ENCODE measurements at places on chromosomes 2 and 18. TPM values are rescaled to one million over a fixed set of nuclear protein-coding genes. Genes with fewer than 3 reads are reported as not detected.

BCL11A gene
- 128 TPM for total RNA-seq

SCG2 gene
- total RNA-seq = 31.7 TPM

ABCG8 gene
- total RNA-seq = 0.27 TPM

RGPD4 gene
- total RNA-seq = not detected

DSC1 gene
- not detected for total RNA-seq

CDH2 gene
- 134 TPM for total RNA-seq

DNAJC5G gene
- 1.3 TPM for total RNA-seq

CHRND gene
- 0.18 TPM for total RNA-seq

REG1B gene
- total RNA-seq = not detected

TPRKB gene
- total RNA-seq = 25.4 TPM

LAMA1 gene
- total RNA-seq = 46.9 TPM

SPC25 gene
- 10.2 TPM for total RNA-seq

ZC3H6 gene
- 25.8 TPM for total RNA-seq

CELF4 gene
- total RNA-seq = 62.9 TPM

RIT2 gene
- total RNA-seq = 9.5 TPM

FN1 gene
- 262 TPM for total RNA-seq

GALNT3 gene
- total RNA-seq = 2.5 TPM

CROCC2 gene
- not detected for total RNA-seq

GPR17 gene
- total RNA-seq = 8.9 TPM

ARHGAP25 gene
- total RNA-seq = 0.82 TPM

BOLL gene
- not detected for total RNA-seq

RTP5 gene
- total RNA-seq = 1.3 TPM

MC2R gene
- not detected for total RNA-seq

ALPI gene
- total RNA-seq = not detected

BMP10 gene
- not detected for total RNA-seq

MYCN gene
- 39.5 TPM for total RNA-seq

SLC40A1 gene
- total RNA-seq = 11.1 TPM

RNU2-63P gene
- total RNA-seq = not detected

RAB6C gene
- 1.2 TPM for total RNA-seq

RANBP2 gene
- 83.1 TPM for total RNA-seq

CNDP1 gene
- 0.36 TPM for total RNA-seq

GPBAR1 gene
- total RNA-seq = 0.18 TPM

TEX44 gene
- not detected for total RNA-seq

GRHL1 gene
- total RNA-seq = 17.2 TPM

FAM228A gene
- 3.5 TPM for total RNA-seq

PJVK gene
- 3.3 TPM for total RNA-seq

ELMOD3 gene
- 24.8 TPM for total RNA-seq

IL1RL1 gene
- 0.27 TPM for total RNA-seq

COL4A4 gene
- 3.0 TPM for total RNA-seq

EFEMP1 gene
- 25.0 TPM for total RNA-seq

FBXO11 gene
- total RNA-seq = 194 TPM

SPRED2 gene
- total RNA-seq = 16.3 TPM

CEBPZ gene
- total RNA-seq = 33.8 TPM

C2orf66 gene
- total RNA-seq = 1.8 TPM

SLC4A3 gene
- 20.9 TPM for total RNA-seq

CPO gene
- not detected for total RNA-seq

SLC38A11 gene
- total RNA-seq = 4.4 TPM

DNER gene
- 167 TPM for total RNA-seq

LINC00305 gene
- not detected for total RNA-seq

SGPP2 gene
- total RNA-seq = 3.1 TPM
